ENCODE measurements at places on chromosomes 6 and 20.
A peak's percentile ranks its signal among the peaks of the same experiment; 100 is the strongest.

DNA sequence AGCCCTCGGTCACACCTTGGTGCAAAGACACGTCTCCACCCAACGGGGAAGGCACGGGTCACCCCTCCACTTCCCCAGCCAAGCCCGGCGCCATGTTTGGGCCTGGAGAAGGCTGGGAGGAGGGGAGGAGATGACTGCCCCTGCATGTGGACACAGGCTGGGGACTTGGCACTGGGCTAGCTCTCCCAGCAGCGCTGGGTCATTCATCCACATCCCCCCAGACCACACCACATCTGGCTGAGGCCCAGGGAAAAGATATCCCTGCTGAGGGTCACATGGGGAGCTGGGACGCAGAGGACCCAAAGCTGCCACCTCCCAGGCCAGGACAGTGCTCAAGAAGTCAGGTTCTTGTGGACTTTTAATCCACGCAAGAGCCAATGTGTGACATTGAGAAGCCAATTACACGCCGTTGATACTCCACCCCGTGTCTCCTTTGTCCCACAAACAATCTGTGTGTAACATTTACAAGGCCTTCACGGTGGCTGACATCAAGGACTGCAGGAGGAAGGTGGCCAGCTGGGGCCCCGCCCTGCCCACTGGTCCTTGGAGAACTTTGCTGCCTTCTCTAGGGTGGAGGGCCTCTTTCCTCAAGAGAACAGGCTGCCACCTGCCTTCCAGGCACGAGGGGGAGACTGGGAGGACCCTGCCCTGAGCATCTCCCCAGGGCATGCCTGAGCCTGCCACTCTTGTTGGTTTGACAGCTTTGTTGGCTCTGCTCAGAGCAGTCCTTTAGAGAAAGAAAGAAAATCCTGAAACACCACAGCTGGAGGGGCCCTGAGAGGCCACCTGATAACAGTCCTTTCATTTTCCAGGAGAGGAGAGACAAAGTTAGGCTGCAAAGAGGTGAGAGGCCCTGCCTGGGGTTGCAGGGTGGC, 5.3 kb upstream of the IP6K3 start:
- DNase-seq, result no peak

GRCh38 chr6:113732384-113732966, 124.7 kb upstream of the MARCKS start:
- peak; percentile 52 for DNase-seq

GRCh38 chr6:103925317-103925716, 934.4 kb downstream of the HACE1 start:
- no peak for DNase-seq

DNA sequence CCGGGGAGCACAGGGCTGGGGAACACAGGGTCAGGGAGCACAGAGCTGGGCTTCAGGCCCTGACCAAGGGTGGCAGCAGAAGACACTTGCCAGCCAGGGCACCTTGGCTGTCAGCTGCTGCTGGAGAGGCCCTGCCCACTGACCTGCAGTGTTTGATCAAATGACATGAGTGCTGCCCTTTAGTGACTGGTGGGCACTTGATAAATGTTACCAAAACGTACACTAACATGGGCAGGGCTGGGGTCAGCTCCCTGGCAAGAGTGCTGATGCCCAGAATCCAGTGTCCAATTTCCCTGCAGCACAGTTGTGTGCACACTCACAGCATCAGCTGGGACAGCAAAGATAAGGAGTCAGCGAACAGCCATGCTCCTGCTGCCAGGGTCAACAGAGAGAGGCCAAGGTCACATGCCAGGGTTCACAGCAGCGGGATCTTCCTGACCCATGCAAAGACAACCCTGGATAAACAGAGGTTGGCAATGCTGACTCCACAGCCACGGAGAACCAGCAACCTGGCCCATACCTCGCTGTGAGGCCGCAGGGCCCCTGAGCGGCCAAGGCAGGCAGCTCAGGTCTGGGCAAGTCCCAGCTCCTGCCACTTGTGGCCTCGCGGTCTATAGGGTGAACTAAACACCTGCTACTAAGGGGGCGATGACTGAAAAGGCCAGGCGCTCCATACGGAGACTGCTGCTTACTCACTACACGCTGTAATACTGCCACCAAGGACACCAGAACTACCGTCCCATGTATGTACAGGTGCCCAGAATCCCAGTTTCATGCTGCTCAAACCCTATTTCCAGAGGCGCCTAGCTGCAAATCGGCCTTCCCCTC, 46.3 kb downstream of the NINL start:
- DNase-seq, result no peak

DNA sequence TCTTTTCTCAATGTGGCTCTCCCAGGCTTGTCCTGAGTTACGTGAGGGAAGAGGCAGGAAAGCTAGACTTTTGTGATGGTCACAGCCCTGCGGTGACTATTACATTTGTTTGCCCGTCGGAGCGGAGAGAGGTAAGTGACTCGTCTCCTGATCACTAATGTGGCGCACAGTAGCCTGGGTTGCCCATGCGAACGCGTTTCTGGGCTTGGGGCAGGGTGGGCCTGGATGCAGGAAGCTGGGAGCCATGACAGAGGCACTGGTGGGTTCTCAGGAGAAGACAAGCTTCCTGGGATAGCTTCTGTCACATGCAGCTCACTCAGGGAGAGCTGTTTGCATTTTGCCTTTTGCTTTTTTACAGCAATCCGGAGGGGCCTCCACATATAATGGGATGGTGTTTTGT, 60.6 kb downstream of the IGF2R start:
- no peak for DNase-seq

DNA sequence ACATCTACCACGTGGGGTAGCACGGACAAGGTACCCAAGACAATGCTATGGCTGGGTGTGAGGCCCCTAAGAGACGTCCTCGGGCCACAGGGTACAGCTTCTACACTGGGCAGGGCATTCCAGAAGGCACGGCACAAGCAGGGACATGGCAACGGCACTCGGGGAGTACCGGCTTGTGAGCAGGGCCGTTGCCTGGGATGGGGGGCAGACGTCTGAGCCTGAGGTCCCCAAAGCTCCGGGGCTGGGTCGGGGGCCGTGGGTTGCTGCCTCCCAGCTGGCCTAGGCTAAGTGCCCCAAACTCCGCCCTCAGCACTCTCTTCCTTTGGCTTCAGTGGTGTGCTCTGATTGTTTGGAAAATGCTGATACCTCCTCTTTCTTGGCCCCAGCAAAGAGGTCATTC, 110.6 kb downstream of the SULF2 start:
- no peak for DNase-seq

GRCh38 chr20:43824309-43825050, 90.2 kb upstream of the TOX2 start:
- DNase-seq, result peak; percentile 5

- no peak for DNase-seq
Observed at GRCh38 chr20:50385733-50386640, 124.2 kb upstream of the PTPN1 start.

- no peak for DNase-seq
Observed at GRCh38 chr6:82681119-82681714, 317.6 kb downstream of the TPBG start.

GRCh38 chr20:58665606-58666005, 14.5 kb downstream of the STX16 start:
- no peak for DNase-seq

DNA sequence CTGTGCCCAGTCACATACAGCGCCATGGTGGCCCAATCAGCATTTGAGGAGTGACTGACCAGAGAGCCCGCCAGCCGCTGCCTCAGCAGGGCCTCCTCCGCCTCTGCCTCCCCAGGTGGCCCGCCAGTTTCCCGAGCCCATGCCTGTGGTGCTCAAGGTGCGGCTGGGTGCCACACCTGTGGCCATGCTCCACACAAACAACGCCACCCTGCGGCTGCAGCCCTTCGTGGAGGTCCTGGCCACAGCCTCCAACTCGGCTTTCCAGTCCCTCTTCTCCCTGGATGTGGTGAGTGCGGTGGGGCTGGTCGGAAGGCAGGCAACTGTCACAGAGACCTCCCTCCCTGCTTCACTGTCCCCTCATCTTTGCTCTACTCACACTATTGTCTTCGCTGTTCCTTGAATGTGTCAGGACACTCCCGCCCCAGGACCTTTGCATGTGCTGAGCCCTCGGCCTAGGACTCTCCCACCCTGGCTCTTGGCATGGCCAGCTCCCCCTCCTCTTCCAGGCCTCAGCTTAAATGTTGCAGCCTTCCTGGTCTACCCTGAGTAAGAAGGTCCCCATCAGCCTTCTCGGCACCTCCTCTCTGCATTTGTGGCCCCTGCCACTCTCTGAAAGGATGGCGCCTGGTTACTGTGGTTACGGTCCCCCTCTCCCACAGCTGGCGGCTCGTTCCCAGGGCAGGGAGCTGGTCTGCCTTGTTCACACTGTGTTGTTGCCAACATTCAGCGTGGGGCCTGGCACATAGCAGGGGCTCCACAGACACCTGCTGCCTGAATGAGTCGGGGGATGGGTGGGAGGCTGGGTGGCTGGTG, 11.8 kb upstream of the BPIFB6 start:
- no peak for DNase-seq

GRCh38 chr20:58763076-58763475, 70.5 kb downstream of the NPEPL1 start:
- DNase-seq, result no peak

- no peak for DNase-seq
Observed at GRCh38 chr6:168021581-168021980, 24.1 kb downstream of the KIF25 start.

- no peak for DNase-seq
Observed at GRCh38 chr20:44641325-44641724, 10.2 kb downstream of the ADA start.

- DNase-seq, result no peak
Observed at GRCh38 chr6:154960854-154961530, 34.1 kb upstream of the TIAM2 start.

DNA sequence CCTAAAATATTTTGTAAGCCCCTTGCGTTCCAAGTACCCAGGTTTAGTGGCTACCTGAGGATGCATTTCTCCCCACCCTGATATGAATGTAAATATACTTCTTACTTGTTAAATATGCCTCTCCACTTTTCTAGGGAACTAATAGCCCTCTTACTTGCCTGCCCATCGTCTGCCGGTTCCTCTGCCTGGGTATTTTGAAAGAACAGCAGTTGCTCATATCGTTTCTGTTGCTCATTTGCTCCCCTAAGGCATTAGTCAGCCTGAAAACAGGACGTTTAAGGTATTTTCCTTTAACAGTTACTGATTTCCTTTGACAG, 141.3 kb upstream of the CARMIL1 start:
- no peak for DNase-seq

- no peak for DNase-seq
Observed at GRCh38 chr20:45834797-45835161, 1.2 kb downstream of the SNX21 start.

GRCh38 chr6:118650582-118651281, 659 bp downstream of the CEP85L start:
- peak; percentile 24 for DNase-seq

DNA sequence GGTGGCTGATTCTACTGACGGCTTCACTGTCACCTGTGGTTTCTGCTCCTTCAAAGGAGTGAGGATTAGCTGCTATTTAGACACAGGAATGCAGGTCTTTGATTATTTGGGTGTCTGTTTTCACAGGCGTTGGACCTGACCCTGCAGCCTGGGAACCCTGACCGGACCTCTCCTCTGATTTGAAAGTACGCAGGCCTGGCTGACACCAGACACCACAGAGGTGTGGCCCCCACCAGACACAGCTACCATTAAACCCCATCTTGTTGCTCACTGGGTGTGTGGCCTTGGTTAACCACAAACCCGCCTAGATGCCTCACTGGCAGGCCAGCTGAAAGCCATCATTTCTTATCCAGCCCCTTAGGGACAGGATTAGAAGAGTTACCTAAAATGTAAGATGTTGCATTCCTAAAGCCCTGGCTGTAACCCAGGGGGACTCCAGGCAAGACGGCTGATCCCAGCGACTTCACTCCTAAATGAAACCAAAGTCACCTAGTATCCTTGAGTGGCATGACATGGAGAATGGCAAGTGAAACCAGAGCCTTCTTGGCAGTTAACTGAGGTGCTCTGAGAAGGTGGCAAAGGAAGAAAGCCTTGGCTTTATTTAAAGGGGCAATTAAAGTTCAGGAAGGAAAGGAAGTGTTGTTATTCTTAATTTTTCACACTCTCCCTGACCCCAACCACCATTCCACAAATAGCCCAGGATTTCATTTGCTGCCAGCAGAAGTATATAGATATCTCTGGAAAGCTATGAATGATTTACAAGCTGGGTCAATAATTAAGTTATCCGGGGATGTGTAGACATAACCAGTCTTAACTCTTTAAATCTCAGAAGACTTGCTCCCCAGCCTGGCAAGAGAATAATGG, 169.9 kb downstream of the QRSL1 start:
- no peak for DNase-seq

- DNase-seq, result no peak
Observed at GRCh38 chr20:8901237-8902025, 167.5 kb upstream of the PLCB4 start.

DNA sequence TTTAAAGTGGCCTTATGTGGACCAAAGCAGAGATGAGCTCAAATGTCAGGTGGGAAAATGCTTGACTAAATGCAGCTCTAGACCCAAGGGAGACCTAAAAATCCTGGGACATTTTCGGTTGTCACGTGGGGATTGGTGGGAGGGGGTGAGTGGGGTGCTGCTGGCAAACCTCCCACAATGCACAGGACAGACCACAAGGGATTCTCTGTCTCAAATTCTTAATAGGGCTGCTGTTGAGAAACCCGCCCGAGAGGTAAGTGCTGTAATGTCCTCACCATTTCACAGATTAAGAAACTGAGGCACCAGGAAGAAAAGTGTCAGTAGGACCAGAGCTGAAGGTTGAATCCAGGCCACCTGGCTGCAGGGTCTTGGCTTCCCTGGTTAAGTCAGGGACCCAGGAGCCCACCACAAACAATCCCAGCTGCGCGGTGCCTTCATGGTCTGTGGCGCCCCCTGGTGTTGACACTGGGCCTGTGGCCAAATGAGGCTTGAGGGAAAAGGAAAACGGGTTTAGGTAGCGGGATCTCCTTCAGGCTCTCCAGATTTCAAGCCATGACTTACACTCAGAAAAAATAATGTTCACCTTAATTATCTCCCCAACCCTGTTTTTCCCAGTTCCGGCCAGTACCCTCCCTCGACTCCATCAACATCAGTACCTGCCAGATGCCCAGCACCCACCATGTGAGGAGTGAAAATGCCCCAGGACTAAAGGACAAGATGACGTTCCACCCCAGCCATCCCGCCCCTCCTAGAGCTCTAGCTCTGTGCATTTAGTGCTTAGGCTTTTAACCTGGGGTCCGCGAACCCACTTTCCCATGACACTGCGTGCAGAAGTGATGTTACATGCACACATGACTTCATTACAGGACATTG, 7.2 kb downstream of the HLA-G start:
- DNase-seq, result no peak

DNA sequence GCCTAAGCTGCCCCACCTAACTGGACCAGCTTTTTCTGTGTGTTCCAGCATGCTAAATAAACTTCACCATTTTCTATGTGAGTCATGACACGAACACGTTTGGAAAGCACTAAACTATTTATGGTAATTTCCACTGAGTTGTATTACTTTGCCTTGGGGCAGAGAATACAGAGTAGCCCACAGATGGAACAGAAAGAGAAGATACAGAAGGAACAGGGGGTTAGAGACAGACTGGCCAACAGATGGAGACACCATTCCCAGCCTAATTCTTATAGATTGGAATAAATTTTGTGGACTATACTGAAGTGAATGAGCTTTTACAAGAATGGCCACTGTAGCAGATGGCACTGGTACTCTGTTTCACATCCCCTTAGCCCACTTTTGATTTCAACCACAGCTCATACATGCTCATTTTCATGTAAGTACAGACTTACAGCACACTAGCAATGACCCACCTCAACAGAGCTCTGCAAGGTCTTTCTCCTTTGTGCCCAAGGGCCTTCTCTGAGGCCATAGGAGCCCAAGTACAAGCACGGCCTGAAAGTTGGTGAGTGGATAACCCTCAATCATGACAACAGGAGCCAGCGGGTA, 13.1 kb upstream of the NT5DC1 start:
- no peak for DNase-seq

GRCh38 chr6:6752129-6752528, 163.6 kb downstream of the LY86 start:
- DNase-seq, result no peak
